ENCODE measurements at places on chromosomes 13 and 19.

- no peak for DNase-seq
These were observed 229.1 kb upstream of the TSHZ3 start for GRCh38 chr19:31578326-31578725.

- DNase-seq, result no peak
These were observed 7.9 kb upstream of the LINGO3 start for GRCh38 chr19:2315818-2316353.

GRCh38 chr13:42574435-42575311 is 721 bp downstream of the TNFSF11 start:
- no peak for DNase-seq

DNA sequence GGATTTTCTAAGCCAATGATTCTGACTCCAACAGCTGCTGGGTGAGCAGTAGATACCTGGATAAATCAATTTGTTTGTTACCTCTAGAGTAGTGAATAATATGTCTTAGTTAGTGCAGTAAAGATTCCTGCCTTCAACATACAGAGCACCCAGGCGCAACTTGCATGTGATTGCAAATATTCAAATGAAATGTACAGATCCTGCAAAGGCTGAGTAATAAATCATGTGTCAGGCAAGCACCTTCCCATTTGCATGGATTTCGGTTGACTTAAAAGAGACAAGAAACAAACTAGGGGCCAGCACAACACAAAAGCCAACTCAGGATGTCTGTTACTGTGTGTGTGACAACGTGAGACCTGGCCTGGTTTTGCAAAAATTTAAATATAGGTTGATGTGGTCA is 79.7 kb downstream of the TNFSF11 start:
- DNase-seq, result no peak

GRCh38 chr19:55615543-55616394 is 8.6 kb downstream of the ZNF784 start:
- no peak for DNase-seq

DNA sequence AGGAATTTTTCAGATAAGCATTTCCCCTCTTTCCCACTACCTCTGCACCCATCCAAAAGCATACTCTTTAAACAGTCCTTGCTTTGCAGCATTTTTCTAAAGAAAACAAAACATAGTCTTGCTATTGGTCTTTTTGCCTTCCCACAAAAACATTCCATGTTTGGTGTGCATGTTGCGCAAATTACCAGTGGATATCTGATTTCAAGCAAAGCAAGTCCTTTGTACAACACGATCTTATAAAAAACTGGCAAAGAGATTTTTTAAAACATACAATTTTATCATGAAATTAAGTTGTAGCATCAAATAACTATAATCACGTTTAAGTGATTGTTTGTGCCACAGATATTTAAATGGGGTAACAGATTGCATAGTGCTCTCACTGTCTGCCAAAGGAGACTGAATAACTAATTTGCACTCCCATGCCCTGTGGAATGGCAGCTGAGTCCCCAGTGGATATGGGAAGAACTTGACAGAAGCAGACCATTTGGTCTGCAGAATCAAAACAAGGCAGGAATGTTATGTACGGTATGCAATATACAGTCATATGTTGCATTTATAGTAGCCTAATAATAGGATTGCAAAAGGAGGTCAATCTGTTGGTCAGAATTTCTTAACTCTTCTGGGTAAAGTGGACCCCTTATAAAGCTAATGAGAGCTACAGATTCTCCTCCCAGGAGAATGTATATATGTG is 285.7 kb downstream of the TBC1D4 start:
- no peak for DNase-seq

GRCh38 chr13:83204886-83205285 is 677.4 kb downstream of the SLITRK1 start:
- no peak for DNase-seq

DNA sequence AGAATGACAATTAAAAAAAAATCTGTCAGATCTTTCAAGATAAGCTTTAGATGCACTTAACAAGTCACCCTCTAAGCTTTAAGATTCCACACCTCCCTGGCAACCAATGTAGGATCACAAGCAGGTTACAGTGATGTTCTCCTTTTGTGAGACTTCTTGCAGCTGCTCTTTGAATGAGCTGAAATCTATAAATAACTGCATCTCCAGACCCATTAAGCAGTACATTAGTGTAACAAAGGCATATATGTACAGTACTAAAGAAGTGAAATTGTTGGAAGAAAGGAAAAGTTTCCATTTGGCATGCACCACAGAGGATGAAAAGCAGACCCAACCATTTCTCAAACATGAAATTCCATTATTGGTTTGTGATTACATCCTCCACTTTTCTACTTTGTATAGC is 364.7 kb downstream of the ENOX1 start:
- DNase-seq, result no peak

- no peak for DNase-seq
These were observed 6.9 kb upstream of the ZNF431 start for GRCh38 chr19:21134934-21135366.

GRCh38 chr13:104586051-104586746 is 1520.0 kb upstream of the SLC10A2 start:
- DNase-seq, result no peak

DNA sequence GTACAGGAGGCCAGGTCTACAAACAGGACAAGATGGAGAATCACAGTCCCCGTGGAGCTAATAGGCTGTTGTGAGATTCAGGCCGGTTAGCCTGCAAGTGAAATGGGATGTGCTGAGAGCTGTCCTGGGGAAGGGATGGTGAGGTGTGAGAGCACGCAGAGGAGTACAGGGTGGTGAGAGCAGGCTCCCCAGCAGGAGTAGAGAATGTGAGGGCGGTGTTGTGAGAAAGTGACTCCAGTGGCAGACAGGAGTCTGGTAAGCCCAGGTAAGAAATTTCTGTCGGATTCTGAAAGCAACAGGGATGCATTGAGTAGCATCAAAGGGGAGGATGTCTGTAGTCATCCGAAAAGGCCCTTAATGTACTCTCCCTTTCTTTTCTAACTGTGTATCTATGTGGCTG is 50.7 kb upstream of the GPR183 start:
- DNase-seq, result no peak

- DNase-seq, result no peak
These were observed 25.4 kb downstream of the MIR17HG start for GRCh38 chr13:91372911-91373310.

- no peak for DNase-seq
These were observed at the start of gene PCDH17 for GRCh38 chr13:57631596-57632275. Gene PCDH17 (plus strand): TSS chr13:57631744. CDS start chr13:57632547, 803 bp downstream.

All from stimulated activated CD4-positive, alpha-beta T cell treated with anti-CD3 and anti-CD28 coated beads, Interleukin-1b, Interleukin-23, amount 100 ng/mL, for 1 hour (primary cell).